ENCODE measurements at places on chromosomes 16 and 17.

GRCh38 chr16:81018496-81018895, 11.5 kb downstream of the CENPN start:
- no peak for DNase-seq

- no peak for DNase-seq
These were observed 10.1 kb downstream of the MPO start for GRCh38 chr17:58270476-58271215.

DNA sequence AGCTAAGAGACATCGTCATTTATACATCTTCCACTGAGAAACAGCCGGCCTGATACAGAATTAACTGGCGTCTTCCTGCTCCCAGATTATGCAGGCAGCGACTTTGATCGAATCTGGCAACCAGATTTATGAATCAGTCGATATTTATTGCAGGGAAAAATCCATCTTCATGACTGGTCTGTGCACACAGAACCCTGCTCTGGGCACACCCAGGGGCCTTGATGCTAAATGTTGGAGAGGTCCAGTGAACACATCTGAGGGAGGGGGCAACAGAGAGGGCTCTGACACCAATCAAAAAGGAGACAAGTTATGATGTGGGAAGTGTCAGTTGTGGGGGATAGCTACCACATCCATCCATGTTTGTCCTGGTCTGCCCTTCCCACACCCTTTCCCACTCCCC, 102.9 kb downstream of the TMEM132E start:
- DNase-seq, result no peak

DNA sequence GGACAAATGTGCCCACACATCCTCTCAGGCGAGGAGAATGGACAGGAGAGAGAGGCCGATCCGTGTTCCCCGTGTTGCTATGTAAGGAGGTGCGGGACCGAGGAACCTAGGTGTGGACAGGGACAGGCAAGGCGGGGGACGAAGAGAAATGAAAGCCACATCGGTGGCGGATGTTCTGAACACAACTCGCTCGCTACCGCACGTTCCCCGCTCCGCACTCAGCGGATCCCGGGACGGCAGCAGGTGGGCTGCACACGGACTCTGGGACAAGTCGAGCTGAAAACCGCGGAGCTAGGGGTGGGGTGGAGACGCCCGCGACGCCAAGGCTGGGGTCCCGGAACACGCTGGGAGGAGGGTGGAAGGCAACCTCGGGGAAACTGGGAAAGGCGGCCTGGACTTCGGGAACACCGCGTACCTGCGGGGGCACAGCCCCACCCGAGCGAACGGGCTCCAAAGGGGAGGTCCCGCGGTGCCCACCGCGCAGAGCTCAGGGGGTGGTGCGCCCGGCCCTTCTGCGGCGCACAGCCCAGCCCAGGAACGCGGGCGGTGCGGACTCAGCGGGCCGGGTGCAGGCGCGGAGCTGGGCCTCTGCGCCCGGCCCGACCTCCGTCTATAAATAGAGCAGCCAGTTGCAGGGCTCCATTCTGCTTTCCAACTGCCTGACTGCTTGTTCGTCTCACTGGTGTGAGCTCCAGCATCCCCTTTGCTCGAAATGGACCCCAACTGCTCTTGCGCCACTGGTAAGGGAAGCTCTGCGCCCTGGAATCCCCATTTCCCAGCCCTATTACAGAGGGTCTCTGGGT, at the start of gene MT1E:
Gene MT1E (plus strand): TSS at position 642 of the 803 bp plus-strand sequence. CDS start 71 bp downstream, at position 713.
- peak; percentile 79 for DNase-seq

DNA sequence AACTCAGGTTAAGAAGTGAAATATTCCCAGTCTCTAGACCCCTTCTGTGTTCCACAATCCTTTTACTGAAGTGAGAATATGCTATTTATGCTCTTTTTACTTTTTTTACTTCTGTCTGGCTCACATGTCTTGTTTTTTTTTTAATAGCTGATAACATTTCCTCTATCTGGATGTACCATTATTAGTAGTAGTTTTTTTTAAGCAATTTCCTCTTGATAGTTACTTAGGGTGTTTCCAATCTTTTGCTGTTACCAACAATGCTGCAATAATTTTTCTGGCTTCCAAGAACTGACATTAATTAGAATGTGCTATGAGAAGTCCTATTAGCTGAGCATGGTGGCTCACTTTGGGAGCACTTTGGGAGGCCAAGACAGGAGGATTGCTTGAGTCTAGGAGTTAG, 32.0 kb downstream of the KSR1 start:
- no peak for DNase-seq

DNA sequence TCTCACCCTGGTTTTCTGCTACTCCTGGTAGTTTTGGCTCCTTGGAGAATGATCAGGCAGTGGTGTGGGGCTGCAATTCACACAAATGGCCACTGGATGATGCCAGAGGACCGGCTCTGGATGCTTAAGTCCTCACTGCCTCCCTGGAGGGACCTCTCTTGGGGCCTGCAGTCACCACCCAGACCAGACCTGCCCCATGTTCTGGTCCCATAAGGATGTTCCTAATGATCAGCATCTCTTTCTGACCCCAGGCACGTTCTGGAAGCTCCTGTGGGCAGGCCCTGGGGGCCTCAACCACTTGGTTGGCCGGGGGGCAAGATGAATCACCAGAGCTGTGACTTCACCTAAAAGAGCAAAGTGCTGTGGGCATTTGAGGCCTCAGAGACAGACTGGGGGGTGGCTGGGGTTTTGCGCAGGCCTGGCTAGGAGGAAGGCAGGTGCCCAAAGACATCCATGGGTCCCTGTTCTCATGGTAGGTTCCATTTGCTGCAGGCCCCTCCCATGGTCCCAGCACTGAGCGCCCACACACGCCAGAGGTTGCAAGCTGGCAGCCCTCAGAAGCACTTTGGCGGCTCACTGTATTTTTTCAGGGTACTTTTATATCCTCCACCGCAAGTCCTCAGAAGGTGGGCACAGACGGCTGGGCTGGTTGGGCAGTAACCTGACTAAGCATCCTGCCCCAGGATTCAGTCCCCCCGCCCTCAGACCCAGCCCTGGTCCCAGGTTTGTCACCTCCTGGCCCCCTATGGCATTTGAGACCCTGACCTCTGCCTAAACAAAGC, 53.2 kb downstream of the NT5M start:
- peak; percentile 84 for DNase-seq

GRCh38 chr17:81063106-81064093, 28.4 kb downstream of the BAIAP2 start:
- DNase-seq, result no peak

- DNase-seq, result no peak
These were observed 167.3 kb upstream of the CDH5 start for GRCh38 chr16:66199189-66199588.

DNA sequence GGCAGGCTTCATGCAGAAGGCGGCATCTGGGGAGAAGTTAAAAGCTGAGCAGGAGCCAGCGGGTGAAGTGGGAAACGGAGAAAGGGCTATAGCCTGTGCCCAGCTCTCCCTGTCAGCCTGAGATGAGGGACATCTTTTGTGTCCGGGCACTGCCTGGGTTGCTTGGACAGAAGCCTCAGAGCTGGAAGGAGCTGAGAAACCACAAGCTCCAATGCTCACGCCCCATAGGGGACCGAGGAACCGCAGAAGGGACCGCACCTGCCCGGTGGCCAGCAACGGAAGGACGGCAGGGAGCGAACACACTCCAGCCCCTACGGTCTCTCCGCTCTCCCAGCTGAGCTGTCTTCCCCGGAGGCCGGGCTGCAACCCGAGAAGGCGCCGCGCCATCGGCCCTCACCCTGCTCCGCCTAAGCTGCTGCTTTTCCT, 175.8 kb downstream of the NPIPB11 start:
- no peak for DNase-seq

- DNase-seq, result no peak
These were observed 26.0 kb upstream of the HNF1B start for GRCh38 chr17:37770631-37771518.

GRCh38 chr17:19017804-19018599, 13.4 kb upstream of the FAM83G start:
- no peak for DNase-seq

DNA sequence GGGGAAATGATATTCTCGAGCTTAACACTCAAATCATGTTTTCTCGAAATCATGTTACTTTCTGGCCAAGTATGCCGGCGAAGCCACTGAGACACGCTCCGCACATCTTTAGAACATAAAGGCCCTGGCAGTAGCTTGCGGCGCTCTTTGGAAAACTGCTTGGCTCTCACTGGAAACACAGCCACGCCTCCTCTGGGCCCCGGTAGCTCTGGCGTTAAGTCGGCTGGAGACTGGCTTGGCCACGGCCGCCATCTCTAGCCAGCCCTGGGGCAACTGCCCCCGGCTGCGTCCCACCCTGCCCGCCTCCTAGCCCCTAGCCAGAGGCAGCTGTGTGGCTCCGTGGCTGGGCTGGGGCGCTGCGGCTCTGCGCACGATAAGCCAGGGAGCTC, 9.2 kb upstream of the BAIAP2 start:
- peak; percentile 80 for DNase-seq

DNA sequence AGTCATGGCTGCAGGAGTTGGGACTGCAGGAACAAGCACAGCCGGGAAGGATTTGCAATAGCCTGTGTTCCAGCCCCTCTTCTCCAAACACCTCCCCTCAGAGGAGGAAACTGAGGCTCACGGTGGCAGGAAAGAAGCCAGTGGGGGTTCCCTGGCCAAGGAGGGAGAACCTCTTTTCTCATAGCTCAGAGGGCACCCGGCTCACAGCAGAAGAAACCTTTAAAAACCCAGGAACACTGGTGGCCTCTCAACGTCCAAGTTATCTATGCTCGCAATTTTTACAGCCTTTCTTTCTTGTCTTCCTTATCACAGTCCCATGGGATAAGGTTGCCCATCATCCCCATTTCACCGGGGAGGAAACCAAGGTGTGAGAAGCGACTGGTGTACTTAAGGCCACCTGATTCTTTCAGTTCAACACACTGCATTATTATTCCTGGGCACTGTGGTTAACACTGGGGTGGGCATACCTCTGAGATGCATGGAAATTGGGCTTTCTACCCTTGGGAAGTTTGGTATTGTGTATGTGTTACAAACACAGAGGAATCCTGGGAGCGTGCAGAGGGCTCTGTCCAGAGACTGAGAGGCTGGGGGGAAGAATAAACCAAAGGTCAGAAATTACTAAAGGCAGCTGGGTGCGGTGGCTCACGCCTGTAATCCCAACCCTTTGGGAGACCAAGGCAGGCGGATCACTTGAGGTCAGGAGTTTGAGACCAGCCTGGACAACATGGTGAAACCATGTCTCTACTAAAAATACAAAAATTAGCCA, 791 bp upstream of the ZNF629 start:
- DNase-seq, result no peak

DNA sequence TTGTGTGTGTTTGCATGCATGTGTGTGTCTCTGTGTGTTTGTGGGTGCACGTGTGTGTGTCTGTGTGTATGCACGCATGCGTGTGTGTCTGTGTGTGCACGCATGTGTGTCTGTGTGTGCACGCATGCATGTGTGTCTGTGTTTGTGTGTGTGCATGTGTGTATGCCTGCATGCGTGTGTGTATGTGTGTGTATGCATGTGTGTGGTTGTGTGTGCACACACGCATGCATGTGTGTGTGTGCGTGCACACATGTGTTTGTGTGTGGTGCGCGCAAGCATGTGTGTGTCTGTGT, 239.9 kb upstream of the TNRC6C start:
- DNase-seq, result no peak

- DNase-seq, result no peak
These were observed 1.2 kb downstream of the TRIM65 start for GRCh38 chr17:75895370-75896155.

DNA sequence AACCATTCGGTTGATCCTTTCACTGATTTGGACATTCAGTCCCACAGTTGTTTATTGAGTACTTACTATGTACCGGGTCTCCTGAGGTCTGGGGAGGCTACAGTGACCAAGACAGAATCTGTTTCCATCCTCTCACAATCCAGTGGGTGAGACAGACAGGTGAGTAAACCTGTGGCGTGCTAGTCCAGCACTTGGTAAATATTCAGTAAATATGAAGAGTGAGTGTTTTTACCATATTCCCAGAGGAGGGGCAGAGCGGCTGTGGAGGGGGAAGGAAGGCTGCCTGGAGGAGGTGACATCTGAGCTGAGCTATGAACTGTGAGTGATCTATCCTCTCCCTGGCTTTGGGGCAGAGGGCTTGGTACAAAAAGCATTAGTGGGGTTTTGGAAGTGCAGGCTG, 31.4 kb downstream of the CCR7 start:
- DNase-seq, result no peak

DNA sequence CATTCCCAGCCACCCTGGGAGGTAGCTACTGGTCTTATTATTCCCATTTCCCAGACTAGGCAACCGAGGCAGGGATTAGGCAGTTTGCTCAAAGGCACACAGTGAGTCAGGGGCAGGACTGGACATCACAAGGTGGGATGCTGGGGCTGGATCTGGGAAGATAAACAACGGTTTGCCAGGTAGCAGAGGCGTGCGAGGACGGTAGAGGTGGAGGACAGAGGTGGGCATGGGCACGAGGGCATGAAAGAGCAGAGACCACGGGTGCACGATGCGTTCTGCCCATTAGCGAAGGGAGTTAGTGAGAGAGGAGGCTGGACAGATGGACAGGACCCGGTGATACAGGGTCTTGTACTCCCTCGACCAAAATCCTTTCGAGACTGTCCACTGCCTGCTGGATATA, 148.0 kb downstream of the SDK2 start:
- no peak for DNase-seq

DNA sequence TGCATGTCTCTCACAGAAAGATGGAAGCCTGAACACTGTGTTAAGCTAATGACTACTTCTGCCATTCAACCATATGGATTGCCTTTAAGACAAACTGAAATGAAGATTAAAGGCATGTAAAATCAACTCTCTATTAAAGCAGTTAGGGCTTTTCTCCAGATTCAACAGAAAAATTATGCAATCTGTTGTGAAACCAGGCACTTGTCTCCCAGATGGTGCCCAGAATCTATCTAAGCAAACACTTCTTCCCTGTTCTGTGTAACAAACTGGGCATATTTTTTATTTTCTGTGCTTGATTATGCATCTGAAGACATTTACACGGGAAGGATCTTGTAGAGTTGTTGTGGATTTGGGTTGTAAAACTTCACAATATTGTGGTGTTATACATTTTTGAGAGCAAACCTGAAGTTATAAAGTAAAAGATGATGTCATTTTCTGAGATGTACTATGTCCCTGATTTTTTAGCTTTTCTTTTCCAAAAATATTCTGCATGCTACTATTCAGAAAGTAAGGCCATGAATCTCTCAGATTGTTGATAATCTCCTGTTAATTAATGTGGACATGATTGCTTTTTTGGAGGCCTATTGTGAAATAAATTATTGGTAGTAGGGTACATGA, 1550.3 kb downstream of the CDH8 start:
- no peak for DNase-seq

GRCh38 chr17:63116228-63116627, 150.2 kb downstream of the TANC2 start:
- DNase-seq, result no peak

GRCh38 chr17:2853283-2854142, 57.3 kb downstream of the RAP1GAP2 start:
- DNase-seq, result peak; percentile 70

- DNase-seq, result no peak
These were observed 144.0 kb upstream of the CHMP6 start for GRCh38 chr17:80847496-80848230.

GRCh38 chr16:31246296-31246695, 13.5 kb upstream of the ITGAM start:
- no peak for DNase-seq

DNA sequence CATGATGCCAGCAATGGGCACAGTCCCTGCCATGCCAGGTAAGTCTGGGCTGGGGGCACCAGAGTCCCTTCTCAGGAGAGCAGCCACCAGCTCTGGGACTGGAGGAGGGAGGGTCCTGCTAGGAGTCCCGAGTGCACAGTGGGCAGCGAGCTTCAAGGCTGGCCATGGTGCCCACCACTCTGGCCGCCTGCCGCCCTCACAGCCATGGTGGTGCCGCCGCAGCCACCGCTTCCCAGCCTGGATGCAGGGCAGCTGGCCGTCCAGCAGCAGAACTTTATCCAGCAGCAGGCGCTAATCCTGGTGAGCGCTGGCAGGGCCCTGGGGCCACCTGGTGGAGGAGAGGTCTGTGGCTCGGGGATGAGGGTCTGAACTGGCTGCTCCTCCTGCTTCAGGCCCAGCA, 17.9 kb upstream of the SMIM5 start:
- no peak for DNase-seq
